ENCODE measurements at places on chromosomes 16 and 17. TPM values are rescaled to one million over a fixed set of nuclear protein-coding genes. Genes with fewer than 3 reads are reported as not detected.

RNF157 gene
- 23.3 TPM for total RNA-seq

RHBDL3 gene
- total RNA-seq: 0.34 TPM

NPIPA8 gene
- total RNA-seq: not detected

ADORA2B gene
- 8.3 TPM for total RNA-seq

SLC38A7 gene
- total RNA-seq: 41.8 TPM

FBXW10 gene
- 0.33 TPM for total RNA-seq

NPIPA5 gene
- total RNA-seq: not detected

MT3 gene
- not detected for total RNA-seq

All from melanocyte of skin (primary cell).